ENCODE measurements at places on chromosomes 1 and 21. TPM values are rescaled to one million over a fixed set of nuclear protein-coding genes. Genes with fewer than 3 reads are reported as not detected.

SPATA1 gene
- polyA plus RNA-seq, result 2.0 TPM

GRCh38 chr1:72296501-72296900, 14.2 kb upstream of the NEGR1 start:
- no peak for DNase-seq

DNA sequence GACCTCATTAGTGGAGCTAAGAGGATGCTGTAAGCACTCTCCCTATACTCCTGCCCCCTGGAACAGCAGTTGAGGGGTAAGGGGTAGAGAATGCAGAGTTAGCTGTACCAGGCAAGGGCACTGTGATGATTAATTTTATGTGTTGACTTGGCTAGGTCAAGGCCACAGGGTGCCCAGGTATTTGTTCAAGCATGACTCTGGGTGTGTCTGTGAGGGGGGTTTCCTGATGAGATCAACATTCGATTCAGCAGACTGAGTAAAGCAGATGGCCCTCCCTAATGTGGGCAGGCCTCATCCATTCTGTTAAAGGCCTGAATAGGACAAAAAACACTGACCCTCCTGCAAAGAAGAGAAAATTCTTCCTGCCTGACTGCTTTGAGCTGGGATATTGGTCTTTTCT, 110.8 kb downstream of the KCND3 start:
- no peak for DNase-seq

GRCh38 chr1:52365071-52365745, 797 bp downstream of the CC2D1B start:
- no peak for DNase-seq

GRCh38 chr1:111795401-111795800, 39.7 kb downstream of the DDX20 start:
- no peak for DNase-seq

Data from right renal cortex interstitium (tissue), 3 donors.